ENCODE measurements at places on chromosomes 2 and 18. TPM values are rescaled to one million over a fixed set of nuclear protein-coding genes. Genes with fewer than 3 reads are reported as not detected.

DNA sequence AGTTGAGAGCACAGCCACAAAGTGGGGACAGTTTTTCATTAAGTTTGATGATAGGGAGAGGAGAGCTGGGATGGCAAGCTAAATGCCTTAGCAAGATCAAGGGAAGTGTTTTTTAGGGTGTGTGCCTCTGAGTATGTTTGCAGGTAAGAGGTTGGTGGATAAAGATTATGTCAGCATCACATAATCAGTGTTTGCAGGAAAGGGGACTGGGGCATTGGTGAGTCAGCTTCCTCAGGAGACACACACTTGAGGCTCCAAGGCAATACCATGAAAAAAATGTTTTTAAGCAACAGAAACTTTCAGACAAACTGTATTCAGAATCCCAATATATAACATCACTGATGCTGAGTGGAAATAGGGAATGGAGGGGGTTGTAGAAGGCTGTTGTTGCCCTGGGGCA is 25.4 kb upstream of the DTNB start:
- no peak for DNase-seq
- no peaks in the 10 kb centered on the region for H3K36me3 ChIP-seq
- H3K4me3 ChIP-seq, result no peak overlapping the region
- no peak overlapping the region for H3K27ac ChIP-seq
- H3K4me1 ChIP-seq, result peaks cover 1% of the 10 kb centered on the region

DNA sequence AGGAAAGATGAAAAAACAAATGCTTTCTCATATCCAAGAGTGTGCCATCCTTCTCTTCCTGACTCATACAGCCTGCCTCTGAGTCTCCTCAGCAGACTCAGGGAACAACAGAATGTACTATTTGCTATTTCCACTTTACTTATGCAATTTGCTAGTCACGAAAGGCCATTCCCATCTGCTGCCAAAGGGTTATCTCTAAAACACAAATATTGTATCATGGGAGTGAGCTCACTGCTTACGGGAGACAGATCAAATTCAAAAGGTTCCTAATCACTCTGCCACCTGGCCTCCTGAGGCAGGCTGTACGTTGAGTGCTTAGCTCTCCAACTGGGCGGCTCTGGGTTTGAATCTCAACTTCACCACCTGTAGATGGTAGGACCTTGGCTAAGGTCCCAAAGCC is 92.0 kb downstream of the GAREM1 start:
- H3K36me3 ChIP-seq, result no peaks in the 10 kb centered on the region
- no peak overlapping the region for H3K4me3 ChIP-seq
- H3K27me3 ChIP-seq, result no peaks in the 10 kb centered on the region
- H3K27ac ChIP-seq, result no peak overlapping the region
- H3K4me1 ChIP-seq, result no peaks in the 10 kb centered on the region

Gene BMP10
- total RNA-seq, result not detected

- no peak overlapping the region for H3K27ac ChIP-seq
- peaks cover under 1% of the 10 kb centered on the region for H3K36me3 ChIP-seq
- no peak for DNase-seq
- no peak overlapping the region for H3K4me3 ChIP-seq
- no peaks in the 10 kb centered on the region for H3K27me3 ChIP-seq
- H3K4me1 ChIP-seq, result no peaks in the 10 kb centered on the region
These were observed 22.1 kb downstream of the EHD3 start for GRCh38 chr2:31255911-31256571.

- peaks cover 6% of the 10 kb centered on the region for H3K4me1 ChIP-seq
- no peaks in the 10 kb centered on the region for H3K27me3 ChIP-seq
These were observed 118.1 kb downstream of the PRPF40A start for GRCh38 chr2:152598975-152599759.

DNA sequence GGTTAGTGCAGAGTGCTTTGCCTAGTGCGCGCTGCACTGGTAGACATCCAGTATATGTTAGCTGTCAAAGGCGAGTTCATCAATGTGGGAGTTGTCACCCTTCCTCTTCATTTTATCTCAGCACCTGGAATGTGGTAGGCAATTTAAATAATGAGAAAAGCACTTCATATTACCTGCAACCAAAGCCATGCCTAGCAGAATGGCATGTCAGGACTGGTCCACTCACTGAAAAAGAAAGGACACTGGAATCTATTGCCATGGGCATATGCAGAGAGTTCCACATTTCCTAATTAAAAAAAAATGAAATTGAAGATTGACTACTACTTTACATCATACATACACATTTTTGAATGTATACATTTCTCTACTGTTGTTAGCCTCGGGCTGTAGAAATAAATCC is 139.6 kb downstream of the PAX3 start:
- H3K27ac ChIP-seq, result no peak overlapping the region
- no peak for DNase-seq
- H3K36me3 ChIP-seq, result no peaks in the 10 kb centered on the region
- no peak overlapping the region for H3K4me3 ChIP-seq

GRCh38 chr2:222756951-222757650 is 85.6 kb downstream of the MOGAT1 start:
- peaks cover 8% of the 10 kb centered on the region for H3K4me1 ChIP-seq
- H3K27ac ChIP-seq, result no peak overlapping the region
- H3K4me3 ChIP-seq, result no peak overlapping the region

GRCh38 chr2:74373221-74373676 is 6.9 kb downstream of the DCTN1 start:
- DNase-seq, result peak; percentile 53
- H3K4me1 ChIP-seq, result peaks cover 7% of the 10 kb centered on the region
- no peaks in the 10 kb centered on the region for H3K27me3 ChIP-seq
- H3K27ac ChIP-seq, result no peak overlapping the region
- peak overlapping the region; percentile 14 for H3K4me3 ChIP-seq

DNA sequence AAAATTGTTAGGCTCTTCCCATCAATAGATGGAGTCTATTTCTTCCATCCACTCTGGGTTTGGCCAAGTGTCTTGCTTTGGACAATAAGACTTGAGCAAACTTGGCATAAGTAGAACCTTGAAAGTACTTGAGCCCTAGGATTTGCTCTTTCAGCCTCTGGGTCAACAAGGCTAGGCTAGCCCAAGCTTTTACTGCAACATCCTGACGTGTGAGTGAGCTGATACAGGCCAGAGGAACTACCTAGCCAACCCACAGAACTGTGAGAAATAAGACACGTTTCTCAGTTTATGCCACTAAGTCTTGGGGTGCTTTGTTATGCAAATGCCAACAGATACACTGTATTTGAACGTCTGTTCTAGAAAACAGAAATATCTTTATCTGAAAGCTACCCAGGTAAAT is 71.9 kb downstream of the LRP2 start:
- no peaks in the 10 kb centered on the region for H3K4me1 ChIP-seq
- H3K4me3 ChIP-seq, result no peak overlapping the region
- DNase-seq, result no peak
- H3K27me3 ChIP-seq, result no peaks in the 10 kb centered on the region
- H3K36me3 ChIP-seq, result no peaks in the 10 kb centered on the region

DNA sequence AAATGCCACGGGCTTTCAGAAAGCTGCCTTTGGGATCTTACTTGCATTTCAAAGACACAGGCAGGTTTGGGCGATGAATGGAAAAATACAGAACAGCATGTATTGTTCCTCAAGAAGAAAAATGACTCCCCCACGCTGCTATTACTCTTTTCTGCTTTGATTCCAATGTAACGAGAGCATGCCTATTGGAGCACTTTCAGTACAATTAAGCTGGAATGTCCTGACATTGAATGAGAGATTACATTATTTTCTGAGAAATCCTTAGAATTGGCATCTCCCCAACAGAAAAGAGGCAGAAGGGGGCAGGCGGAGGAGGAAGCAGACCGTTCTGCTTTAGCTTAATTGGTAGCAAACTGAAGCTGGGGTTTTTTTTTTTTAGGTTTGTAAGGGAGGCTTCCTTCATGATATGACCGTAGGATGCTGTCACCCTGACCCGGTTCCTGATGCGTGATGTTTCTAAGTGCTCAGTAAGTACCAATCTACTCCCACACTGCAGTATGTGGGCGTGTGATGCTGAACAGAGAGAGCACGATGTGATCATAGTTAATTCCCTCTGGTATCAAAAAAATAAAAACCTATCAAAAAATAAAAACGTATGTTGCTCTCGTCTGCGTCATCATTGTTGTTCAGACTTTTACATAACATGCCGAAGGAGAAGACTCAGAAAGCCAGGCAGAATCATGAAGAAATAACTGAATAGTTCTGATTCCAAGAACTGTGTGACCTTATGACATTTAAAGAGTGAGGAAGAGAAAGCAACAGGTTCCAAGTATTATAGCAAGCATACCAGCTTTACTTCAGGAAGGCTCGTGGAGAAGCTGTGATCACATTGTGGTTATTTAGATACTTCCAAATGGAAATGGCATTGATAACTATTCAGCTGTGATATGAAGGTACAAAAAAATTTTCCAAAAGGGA is 40.5 kb downstream of the LONRF2 start:
- no peak overlapping the region for H3K4me3 ChIP-seq
- DNase-seq, result no peak
- no peak overlapping the region for H3K27ac ChIP-seq
- H3K27me3 ChIP-seq, result no peaks in the 10 kb centered on the region
- no peaks in the 10 kb centered on the region for H3K36me3 ChIP-seq

DNA sequence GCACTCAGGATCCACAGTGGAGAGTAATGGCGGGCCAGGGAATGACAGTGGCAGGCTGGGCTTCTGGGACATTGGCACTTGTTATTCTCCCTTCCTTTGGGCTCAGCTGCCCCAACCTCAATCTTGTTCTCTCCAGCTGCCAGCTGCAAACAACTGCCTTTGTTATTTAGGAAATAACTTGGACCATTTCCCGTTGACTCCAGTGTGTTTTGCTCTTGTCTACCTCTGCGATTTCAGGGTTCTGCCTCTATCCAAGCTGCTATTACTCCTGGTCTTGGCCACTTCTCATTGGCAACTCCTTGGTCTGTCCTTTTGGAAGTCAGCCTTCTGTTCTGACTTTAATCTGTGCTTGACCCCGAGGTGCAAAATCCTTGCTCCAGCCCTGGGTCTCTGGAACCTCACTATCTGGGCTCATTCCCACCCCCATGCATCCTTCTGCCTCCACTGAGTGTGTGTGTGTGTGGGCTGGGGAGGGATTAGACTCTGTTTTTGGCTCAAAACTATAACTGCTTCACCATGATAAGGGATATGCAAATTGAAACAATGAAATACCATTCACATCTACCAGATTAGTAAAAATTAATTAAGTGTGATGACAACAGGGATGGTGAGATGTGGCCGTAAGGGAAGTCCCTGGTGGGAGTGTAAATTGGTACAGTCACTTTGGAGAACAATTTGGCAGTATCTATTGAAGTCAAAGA is 134.1 kb upstream of the CXCR4 start:
- no peaks in the 10 kb centered on the region for H3K4me1 ChIP-seq
- no peak for DNase-seq
- H3K27me3 ChIP-seq, result no peaks in the 10 kb centered on the region
- no peaks in the 10 kb centered on the region for H3K36me3 ChIP-seq
- H3K27ac ChIP-seq, result no peak overlapping the region

Gene CPS1
- 12.4 TPM for total RNA-seq

Gene KIF3C
- total RNA-seq, result 35.2 TPM

Gene C2orf92
- total RNA-seq, result 5.4 TPM
